ENCODE measurements at places on chromosomes 4 and X. TPM values are rescaled to one million over a fixed set of nuclear protein-coding genes. Genes with fewer than 3 reads are reported as not detected.

DNA sequence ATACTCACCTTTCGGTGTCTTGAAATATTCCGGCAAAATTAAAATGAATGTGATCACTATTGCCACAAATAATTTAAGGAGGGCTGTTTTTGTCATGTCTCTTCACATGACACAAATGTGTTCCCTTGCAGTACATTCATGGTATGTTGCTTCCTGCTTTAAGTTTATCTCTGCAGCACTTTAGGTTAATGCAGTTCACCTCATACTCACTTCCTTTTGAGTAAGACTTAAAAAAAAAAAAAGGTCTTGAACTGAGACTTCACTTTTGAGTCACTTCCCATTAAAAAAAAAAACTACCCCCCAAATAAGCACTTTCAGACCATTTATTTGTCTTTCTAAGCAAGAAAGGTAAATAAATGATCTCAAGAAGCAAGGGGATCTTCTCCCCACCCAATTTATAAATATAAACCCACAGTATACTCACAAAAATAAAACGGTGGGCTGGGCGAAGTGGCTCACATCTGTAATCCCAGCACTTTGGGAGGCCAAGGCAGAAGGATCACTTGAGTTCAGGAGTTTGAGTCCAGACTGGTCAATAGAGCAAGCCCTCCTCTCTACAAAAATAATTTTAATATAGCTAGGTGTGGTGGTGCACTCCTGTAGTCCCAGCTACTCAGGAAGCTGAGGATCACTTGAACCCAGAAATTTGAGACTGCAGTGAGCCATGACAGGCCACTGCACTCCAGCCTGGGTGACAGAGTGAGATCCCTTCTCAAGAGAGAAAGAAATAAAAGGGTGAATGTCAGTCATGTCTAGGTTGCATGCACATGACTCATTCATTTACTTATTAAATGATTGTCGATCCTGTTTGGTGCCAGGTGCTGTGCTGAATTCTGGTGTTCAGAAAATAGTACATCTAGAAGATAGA, at the start of gene TMEM156:
Gene TMEM156 (minus strand): TSS at position 192 of the 868 bp plus-strand sequence. CDS start 96 bp downstream, at position 96.
- DNase-seq = no peak

- no peak for DNase-seq
Observed at GRCh38 chr4:186823989-186824388, 100.3 kb upstream of the FAT1 start.

- no peak for DNase-seq
Observed at GRCh38 chrX:66016905-66017658, 22.8 kb downstream of the VSIG4 start.

The SLC25A5 gene
- 88.0 TPM for total RNA-seq

The FATE1 gene
- total RNA-seq = not detected

DNA sequence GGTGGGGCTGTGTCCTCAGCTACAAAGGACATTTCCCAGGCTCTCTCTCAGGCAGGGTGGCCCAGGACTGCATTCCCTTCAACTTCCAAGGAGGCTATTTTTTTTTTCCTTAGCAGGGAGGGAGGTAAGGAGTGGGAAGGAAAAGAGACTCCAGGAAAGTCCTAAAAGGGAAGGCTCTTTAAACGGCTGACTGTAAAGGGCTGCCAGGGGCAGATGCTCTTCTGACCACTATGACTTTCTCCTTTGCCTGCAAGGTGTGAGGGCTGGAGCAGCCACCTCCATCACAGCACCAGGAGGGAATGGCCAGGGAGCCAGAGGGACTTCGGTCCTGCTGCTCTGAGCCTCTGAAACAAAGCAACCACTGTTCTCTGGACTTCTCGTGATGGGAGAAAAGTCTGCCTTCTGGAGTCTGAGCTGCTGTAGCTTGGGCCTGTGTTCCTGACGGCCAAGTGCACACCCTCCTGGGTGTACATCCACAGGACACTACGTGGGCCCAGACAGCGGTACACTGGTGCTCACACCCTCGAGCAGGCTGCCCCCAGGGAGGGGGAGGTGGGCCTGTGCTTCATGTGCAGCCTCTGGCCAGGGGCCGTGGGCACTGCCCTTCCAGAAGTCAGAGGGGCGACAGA, 17.9 kb downstream of the NAT8L start:
- no peak for DNase-seq

The HAUS7 gene
- 6.5 TPM for total RNA-seq
